Progenitor cell of endocrine pancreas (in vitro differentiated cells): ENCODE measurements at places on chromosomes 1 and 21. TPM values are rescaled to one million over a fixed set of nuclear protein-coding genes. Genes with fewer than 3 reads are reported as not detected.

- H3K4me3 ChIP-seq, result no peak overlapping the region
- H3K27me3 ChIP-seq, result peaks cover 5% of the 10 kb centered on the region
- no peaks in the 10 kb centered on the region for H3K4me1 ChIP-seq
- no peaks in the 10 kb centered on the region for H3K36me3 ChIP-seq
These were observed 73.3 kb upstream of the PDE4B start for GRCh38 chr1:65719391-65719790.

DNA sequence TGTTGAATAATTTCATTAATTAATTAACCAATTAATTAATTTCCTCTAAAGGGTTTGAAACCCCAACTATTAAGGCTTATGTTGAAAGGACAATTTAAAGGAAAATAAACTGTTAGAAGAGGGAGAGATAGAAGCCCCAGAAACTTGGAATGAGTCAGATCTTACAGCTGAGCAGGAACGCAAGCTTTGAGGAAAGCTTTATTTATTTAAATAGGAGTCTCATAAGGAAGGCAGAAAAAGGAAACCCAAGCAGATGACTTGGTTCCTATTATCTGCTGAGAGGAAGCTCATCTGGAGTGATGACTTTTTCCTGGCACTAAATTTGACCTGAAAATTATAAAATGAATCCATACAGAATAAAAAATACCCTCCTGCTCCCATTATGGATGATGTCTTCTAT, 105.1 kb downstream of the ROR1 start:
- H3K4me3 ChIP-seq, result no peak overlapping the region
- no peak overlapping the region for H3K27ac ChIP-seq
- H3K36me3 ChIP-seq, result no peaks in the 10 kb centered on the region
- H3K4me1 ChIP-seq, result peaks cover 59% of the 10 kb centered on the region
- H3K27me3 ChIP-seq, result no peaks in the 10 kb centered on the region
- DNase-seq, result no peak

- peaks cover 7% of the 10 kb centered on the region for H3K4me1 ChIP-seq
- no peak overlapping the region for H3K27ac ChIP-seq
- peaks cover 5% of the 10 kb centered on the region for H3K27me3 ChIP-seq
- no peak for DNase-seq
These were observed 146.6 kb downstream of the SPATA46 start for GRCh38 chr1:162230096-162230495.

DNA sequence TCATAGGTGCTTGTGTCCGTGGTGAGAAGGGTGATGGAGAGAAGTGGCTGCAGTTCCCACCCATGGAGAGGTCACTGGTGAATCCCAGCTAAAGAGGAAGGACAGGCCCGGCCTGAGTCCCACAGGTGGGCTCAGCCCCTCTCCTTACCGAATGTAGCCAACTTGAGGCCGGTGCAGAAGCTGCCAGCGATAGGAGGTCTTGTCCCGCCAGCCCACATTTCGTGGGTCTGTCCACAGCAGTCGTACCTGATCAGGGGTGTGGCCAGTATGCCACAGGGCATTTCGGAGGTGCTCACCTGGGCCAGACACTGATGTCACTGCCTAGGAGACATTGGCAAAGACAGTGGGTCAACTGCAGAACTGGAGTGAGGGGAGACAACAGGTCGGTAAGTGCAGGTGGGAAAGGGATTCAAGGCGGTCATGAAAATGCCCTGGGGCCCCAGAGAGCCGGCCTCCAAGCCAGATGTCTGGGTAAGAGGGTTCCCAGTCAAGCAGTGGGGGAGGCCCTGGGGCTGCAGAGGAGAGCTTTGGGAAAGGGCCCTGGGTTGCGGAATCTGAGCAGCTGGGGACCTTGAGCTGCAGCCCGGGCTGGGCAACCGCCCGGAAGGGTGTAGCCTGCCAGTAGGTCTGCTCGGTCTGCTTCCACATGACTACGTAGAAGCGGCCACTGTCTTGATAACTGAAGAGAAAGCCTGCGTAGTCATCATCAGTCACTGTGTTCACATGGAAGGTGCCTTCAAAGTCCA, 10.6 kb downstream of the THBS3 start:
- DNase-seq, result no peak
- no peaks in the 10 kb centered on the region for H3K27me3 ChIP-seq
- H3K4me1 ChIP-seq, result peaks cover 26% of the 10 kb centered on the region
- peak overlapping the region; percentile 34 for H3K4me3 ChIP-seq
- peaks cover 10% of the 10 kb centered on the region for H3K36me3 ChIP-seq
- H3K27ac ChIP-seq, result no peak overlapping the region

DNA sequence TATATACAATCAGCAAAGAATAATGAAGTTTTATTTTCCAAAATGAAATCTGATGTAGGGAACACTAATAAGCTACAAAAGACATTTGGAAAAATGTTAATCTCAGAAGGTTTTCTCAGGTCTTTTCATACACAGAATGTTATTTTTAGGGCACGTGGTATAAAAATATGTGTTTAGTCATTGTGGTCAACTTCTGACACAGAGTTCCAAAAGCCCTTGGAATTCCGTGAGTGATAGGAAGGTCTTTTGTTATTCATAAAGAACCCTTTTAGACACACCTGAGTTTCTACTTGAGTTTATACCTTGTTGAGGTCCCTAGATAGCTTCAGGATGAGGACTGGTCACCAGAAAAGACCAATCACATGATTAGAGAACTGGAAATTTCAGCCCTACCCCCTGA, 277.6 kb upstream of the NCAM2 start:
- DNase-seq, result no peak
- no peaks in the 10 kb centered on the region for H3K27me3 ChIP-seq
- no peak overlapping the region for H3K4me3 ChIP-seq
- no peaks in the 10 kb centered on the region for H3K4me1 ChIP-seq
- no peaks in the 10 kb centered on the region for H3K36me3 ChIP-seq
- H3K27ac ChIP-seq, result no peak overlapping the region

DNA sequence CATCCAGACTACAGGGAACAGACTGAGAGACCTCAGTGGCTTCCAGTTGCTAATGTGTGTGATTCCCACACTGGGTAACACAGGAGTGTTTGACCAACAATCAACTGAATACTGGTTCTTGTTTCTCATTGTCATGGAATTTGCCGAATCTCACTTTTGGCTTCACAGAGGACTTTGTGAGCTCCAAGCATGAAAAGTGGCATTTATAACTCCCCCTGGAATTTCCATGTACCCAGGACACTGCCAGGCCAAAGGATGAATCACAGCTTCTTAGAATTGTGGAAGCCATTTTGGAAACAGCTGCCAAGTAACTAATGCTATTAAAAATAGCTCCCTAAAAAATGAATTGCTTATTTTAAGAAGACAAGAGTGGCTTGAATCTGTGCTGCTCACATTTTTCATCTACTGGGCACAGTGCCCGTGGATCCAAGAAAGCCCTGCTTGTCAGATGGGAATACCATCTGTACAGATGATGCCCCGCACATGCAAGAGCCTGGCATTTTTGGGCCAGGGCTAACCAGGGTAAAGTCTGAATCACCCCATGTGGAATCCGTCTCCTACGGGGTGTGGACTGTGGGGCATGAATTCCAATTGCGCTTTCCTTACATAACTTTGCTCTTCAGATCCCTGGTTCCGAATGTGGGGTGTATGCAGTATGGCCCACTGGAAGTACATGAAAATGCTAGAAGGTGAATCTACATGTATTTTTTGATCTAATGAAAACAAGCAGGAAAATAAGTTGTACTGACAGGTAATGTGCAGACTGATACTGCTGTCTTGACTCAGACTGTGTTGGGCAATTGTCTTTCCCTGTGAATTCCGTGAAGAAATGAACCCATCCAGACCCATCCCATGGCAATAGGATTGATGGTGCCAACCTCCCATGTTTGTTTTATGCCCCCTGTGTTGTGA, 487.3 kb downstream of the SIPA1L2 start:
- H3K36me3 ChIP-seq, result no peaks in the 10 kb centered on the region
- no peak for DNase-seq
- H3K4me3 ChIP-seq, result no peak overlapping the region
- peaks cover 7% of the 10 kb centered on the region for H3K4me1 ChIP-seq

- H3K36me3 ChIP-seq, result no peaks in the 10 kb centered on the region
- peak overlapping the region; percentile 95 for H3K27ac ChIP-seq
- no peak overlapping the region for H3K4me3 ChIP-seq
- DNase-seq, result no peak
- peaks cover 63% of the 10 kb centered on the region for H3K4me1 ChIP-seq
These were observed 117.3 kb upstream of the IRF2BP2 start for GRCh38 chr1:234727018-234727940.

- no peak overlapping the region for H3K27ac ChIP-seq
- H3K27me3 ChIP-seq, result no peaks in the 10 kb centered on the region
- no peak overlapping the region for H3K4me3 ChIP-seq
- DNase-seq, result no peak
These were observed 9.6 kb downstream of the ARHGEF16 start for GRCh38 chr1:3463891-3464648.

GRCh38 chr1:81703756-81704463, 96.8 kb upstream of the ADGRL2 start:
- peaks cover 20% of the 10 kb centered on the region for H3K4me1 ChIP-seq
- DNase-seq, result no peak
- H3K36me3 ChIP-seq, result no peaks in the 10 kb centered on the region
- no peak overlapping the region for H3K27ac ChIP-seq
- peaks cover 4% of the 10 kb centered on the region for H3K27me3 ChIP-seq

- H3K27ac ChIP-seq, result peak overlapping the region; percentile 99
- peak overlapping the region; percentile 97 for H3K4me3 ChIP-seq
- DNase-seq, result no peak
- H3K4me1 ChIP-seq, result peaks cover 43% of the 10 kb centered on the region
- H3K27me3 ChIP-seq, result no peaks in the 10 kb centered on the region
- peaks cover 25% of the 10 kb centered on the region for H3K36me3 ChIP-seq
These were observed 556 bp downstream of the WDR77 start for GRCh38 chr1:111448482-111448917.

GRCh38 chr1:230137337-230137815, 70.3 kb downstream of the GALNT2 start:
- peaks cover 1% of the 10 kb centered on the region for H3K36me3 ChIP-seq
- H3K27me3 ChIP-seq, result no peaks in the 10 kb centered on the region
- no peak for DNase-seq
- H3K4me3 ChIP-seq, result no peak overlapping the region

ADAM30 gene
- total RNA-seq, result not detected in 2 replicates

S100A7A gene
- total RNA-seq, result not detected in 2 replicates

PITHD1 gene
- total RNA-seq, result 52.8 and 53.8 TPM in 2 replicates

ARHGAP29 gene
- total RNA-seq, result 12.4 and 15.2 TPM in 2 replicates

OR2T2 gene
- total RNA-seq, result not detected in 2 replicates

SIM2 gene
- total RNA-seq, result 0.31 and 0.38 TPM in 2 replicates

GBP2 gene
- 0.10 TPM in 1 of 2 replicates, not detected in the other for total RNA-seq
